ENCODE measurements at places on chromosomes 6 and 20. TPM values are rescaled to one million over a fixed set of nuclear protein-coding genes. Genes with fewer than 3 reads are reported as not detected.

DNA sequence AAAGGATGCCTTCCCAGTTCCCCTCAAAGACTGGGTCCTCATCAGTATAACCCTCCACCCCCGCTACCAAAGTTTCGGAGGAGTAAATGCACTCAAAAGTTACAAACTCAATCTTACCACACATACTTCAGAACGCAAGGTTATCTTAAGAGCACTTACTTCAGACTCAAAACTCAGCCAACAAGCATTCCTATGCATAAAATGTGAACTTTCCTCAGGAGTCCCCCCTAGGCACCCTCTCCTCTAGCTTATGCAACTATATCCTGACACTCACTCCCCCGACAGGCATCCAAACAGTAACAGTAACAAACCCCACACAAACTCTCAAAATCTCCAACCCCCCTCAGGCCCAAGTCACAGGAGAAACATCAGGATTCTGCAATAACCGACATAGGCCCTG is 11.1 kb upstream of the ADTRP start:
- no peak for DNase-seq

The RHAG gene
- polyA plus RNA-seq, result 0.86 TPM

The SRPK1 gene
- polyA plus RNA-seq, result 40.3 TPM

GRCh38 chr6:72968704-72969103 is 256.6 kb downstream of the KHDC1L start:
- no peak for DNase-seq

GRCh38 chr6:30612213-30612612 is 4.8 kb downstream of the PPP1R10 start:
- no peak for DNase-seq

DNA sequence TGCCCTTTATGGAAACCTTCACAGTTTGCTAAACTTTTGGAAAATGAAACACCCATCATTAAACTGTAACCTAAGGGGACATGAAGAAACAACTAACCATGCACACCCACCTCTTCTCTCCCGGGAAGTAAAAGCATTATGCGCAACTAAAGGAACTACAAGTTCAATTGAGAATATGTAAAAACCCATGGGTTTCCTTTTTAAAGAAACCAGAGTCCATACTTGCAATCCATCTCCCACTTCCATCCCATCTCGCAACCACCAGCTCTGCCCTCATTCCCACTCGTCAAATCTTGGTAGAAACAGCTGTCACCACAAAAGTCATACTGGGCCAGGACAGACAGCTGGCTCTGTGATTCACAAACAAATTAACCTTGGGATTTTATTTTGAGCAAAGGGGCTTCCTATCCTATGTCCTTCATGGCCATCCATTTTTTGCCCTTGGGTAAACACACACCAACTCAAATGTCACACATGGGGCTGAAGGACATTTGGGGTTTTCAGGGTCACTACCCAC is 81.5 kb downstream of the HAO1 start:
- no peak for DNase-seq

The BANF2 gene
- polyA plus RNA-seq, result not detected

The MYO6 gene
- polyA plus RNA-seq, result 112 TPM
